ENCODE measurements at places on chromosomes 7 and 10.

- no peak for DNase-seq
Observed at GRCh38 chr7:23205909-23206767, 24.3 kb downstream of the NUP42 start.

DNA sequence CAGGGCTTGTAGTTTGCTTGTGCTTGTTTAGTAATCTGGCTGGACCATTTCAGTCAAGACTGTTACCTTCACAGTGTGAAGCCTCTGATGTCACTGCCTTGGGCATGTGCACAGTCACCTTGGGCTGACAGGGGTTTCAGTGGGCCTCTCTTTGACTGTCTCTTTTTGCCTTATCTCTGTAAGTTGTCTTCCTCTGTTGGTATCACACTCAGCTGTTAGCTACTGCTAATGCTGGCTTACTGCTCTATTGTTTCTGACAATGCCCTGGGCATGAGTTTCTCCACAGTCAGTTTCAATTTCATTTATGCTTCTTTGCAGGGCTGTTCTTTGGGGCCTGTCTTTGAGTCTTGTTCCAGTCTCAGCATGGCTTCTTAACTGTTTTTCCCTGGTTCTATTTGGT, 201.9 kb upstream of the SHH start:
- no peak for DNase-seq

DNA sequence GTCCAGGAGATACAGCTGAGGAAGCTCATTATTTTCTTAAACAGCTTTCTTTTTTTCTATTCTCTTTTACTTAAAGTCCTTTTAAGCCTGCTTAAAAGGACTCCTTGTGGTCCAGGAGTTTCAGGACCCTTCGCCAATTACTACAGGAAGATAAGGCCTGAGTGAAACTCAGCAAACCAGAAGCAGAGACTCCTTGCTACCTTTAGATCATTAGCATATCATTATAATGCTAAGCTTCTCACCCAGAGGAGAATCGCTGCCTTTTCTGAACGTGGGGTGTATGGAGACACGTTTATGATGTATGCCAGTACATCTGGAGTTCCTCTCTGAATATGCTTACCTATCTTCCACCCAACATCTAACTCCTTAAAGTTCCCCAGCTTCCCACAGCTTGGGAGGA, 47.5 kb downstream of the ANKMY2 start:
- no peak for DNase-seq

GRCh38 chr10:77201135-77202106, 436.2 kb downstream of the KCNMA1 start:
- no peak for DNase-seq

- no peak for DNase-seq
Observed at GRCh38 chr7:126605553-126605952, 647.2 kb downstream of the GRM8 start.

DNA sequence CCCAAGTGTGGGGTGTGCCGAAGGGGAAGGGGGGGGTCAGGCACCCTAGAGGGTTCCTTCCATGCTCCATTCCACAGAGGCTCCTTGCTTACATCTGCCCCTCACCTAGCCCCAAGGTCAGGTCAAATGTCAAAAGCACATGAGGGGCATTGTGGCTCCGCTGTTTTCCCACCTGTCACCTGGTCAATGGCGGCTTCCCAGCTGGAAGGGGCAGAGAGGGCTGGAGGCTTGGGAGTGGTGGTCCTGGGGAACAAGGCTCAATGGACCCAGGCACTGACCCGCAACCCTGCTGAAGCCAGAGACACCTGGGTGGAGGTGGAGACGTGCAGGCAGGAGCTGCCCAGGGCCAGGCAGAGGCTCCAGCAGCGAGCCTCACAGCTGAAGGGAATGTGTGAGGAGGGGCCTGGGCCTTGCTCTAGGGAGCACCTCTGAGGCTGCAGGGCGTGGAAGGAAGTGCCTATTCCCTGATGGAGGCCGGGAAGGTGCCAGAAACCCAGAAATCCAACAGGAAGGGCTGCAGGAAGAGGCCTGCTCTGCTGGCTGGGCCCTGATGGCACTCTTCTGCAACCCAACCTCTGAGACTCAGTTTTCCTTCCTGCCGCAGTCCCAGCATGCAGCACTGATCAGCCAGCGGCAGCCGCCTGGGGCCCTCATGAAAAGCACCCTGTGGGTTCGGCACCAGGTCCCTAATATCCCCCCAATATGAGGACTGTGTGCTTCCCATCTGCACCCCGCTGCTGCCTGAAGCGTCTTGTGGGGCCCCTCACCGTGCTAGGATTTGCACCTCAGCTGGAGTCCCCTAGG, 16.0 kb downstream of the RASGEF1A start:
- peak; percentile 74 for DNase-seq

DNA sequence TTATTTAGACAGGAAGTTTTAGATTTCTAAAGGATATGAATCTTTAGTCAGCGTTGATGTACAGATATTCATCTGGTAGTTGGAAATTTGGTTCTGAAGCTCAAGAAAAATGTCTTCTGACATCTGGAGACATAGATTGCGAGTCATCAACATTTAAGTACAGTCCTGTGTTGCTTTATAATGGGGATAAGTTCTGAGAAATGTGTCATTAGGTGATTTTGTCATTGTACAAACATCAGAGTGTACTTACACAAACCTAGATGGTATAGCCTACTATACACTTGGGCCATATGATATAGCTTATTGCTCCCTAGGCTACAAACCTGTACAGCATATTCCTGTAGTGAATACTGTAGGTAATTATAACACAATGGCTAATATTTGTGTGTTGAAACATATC, 49.6 kb upstream of the UBN2 start:
- no peak for DNase-seq

GRCh38 chr7:151232091-151232916, at the start of gene CHPF2:
TSS of gene CHPF2 (plus strand) at chr7:151232483. CDS start at chr7:151234012, 1,529 bp downstream.
- DNase-seq, result peak; percentile 98

DNA sequence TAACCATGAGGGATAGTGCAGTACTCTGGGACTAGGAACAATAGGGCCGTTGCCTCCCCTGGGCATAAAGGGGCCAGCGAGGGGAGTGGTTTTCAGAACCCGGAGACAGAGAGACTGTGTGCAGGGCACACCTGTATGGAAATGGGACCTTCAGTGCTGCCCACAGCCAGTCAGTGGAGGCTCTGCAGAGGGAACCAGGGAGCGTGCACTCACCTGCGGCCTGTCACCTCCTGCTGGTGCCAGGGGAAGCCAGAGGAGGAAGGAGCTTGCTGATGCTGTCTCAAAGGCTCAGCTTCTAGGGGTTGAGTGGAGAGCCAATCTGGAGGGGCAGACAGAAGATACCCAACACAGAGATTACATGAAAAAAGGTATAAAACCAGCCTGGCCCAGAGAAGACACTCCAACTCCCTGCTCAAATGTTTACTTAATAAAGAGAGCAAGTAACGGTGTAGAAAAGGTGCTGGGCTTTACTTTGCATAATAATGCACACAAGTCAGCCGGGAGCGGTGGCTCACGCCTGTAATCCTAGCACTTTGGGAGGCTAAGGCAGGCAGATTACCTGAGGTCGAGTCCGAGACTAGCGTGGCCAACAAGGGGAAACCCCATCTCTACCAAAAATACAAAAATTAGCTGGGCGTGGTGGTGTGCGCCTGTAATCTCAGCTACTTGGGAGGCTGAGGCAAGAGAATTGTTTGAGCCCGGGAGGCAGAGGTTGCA, 35.5 kb upstream of the WAPL start:
- DNase-seq, result no peak

GRCh38 chr7:148607151-148607661, 16.6 kb downstream of the C7orf33 start:
- DNase-seq, result no peak

DNA sequence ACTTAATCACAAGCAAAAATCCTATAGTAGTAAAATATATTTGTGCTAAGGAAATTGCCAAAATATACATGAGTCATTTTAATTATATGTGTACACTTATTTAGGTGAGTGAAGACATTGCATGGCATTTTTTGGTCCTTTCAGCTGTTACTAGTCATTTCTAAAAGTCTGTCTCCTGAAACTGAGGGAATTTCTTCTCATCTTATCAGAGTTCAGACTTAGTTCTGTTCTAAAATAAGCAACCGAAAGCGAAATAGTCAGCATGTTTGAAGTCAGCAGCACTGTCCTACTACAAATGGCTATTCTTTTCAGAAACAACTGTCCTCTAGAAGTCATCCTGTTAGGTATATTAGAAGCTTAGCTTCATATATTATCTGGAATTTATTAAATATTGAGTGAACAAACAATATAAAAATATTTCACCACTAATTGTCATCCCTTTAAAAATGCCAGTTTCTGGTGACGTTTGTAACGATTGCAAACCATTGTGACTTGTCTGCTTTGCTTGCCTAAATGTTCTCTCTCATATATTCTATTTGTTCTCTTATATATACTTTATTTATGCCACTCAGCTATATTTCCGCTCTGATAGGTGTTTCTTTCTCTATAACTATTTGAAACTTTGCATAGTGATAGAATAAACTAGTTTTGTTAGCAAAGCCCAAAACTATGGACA, 227.4 kb upstream of the KAT6B start:
- DNase-seq, result no peak

DNA sequence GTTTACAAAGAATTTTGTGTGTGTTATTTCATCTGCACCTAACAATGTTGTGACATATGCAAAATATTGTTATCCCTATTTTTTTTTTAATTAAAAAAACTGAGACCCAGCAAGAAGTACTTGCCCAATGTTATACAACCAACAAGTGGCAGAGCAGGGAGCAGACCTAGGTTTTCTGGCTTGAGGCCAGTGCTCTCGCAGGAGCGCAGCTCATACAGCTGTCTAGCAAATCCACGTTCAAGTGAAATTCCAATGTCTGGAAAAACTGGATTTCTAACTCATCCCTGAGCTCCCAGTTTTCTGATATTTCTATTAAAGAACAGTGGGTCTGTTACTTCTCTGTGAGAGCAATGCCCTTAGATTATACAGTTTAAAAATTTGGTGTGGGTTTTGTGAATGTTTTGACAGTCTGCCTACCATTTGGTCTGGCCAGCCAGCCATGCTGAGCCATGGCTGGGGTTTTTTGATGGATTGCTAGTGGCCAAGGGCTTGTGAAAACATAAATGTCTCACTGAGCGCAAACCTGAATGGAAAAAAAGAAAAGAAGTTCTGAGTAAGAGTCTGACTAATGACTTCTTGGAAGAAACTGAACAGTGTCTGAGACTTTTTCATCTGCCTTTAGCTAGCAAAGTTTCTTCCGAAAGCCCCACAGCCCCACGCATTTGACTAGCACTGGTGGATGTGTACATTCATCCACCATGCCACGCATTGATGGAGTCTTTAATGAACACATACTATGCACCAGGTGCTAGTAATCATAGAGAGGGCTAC, 15.4 kb upstream of the PRF1 start:
- DNase-seq, result no peak

DNA sequence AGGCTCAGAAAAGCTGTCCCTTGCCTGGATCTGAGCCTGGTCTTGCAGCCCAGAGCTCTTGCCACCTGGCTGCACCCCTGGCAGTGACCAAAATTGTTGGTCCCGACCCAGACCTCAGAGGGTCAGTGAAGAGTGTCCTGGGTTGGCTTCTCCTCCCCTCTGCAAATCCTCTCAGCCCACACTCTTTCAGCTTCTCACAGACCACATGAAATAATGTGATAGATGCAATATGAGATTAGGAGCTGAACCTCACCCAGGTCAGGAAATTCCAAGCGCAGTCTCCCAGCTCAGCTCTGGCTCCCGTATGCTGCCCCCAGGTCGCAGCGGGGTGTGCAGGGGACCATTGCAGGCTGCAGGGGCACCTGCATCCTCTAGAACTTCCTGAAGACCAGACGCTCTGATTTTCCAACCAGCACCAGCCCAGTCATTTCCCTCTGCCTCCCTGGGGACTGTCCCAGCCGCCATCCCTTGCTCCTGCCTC, 19.6 kb upstream of the RET start:
- no peak for DNase-seq

DNA sequence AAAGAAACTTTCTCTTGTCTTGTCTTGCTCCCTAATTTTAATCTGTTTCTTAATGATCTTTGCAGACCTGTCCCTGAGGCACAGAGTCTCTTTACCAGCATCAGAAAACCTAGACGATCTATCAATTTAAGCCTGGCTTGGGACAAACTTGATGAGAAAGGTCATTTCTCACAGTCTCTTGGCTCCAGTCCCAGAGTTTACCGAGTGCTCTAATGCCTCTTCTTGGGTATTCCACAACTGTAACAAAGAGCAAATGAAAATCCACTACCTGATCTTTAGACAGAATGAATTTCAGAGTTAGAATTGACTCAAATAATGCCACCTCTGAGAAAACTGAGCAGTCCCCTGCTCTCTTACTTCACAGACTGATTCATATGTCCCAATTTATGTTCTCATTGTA, 106.4 kb upstream of the DNAJB12 start:
- no peak for DNase-seq

DNA sequence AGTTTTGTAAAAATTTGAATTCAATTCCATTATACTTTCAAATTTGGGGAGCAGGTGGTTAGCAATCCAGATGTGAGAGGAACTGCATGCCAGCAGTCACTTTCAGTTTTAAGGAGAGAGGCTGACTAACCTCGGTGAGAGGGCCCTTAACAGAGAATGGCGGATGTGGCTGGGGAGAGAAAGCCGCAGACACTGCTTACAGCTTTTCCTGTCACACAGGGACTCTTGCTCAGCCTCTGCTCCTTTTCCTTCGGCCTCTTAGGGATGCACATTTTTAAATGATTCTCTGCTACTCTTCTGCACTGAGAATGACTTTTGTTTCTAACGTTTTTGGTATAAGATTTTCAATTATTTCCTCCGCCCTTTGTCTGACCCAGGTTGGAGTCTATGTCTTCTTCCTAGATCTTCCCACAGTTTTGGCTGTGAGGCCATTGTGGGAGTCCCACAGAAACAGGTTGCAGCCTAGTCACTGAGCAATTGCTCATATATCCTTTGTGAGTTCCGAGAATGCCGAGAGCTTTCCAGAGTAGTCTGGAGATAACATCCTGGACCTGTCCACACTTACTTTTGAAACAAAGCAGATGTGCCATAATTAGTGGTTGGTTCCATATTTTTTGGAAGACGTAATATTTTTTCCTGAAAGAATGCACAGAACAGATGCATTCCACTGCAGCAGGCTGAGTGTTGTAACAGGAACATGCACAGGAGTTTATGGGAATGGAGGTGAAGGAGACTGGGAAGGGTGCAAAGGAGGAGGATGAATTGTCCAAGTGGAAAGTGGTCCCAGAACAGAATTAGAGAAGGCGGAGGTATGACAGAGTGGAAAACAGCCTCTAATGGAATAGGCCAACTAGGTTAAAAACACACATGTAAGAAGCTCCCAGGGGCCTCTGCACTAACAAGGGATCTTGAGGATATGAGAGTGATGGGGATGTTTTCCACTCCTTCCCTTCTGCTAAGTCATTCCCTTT, 168.0 kb upstream of the ZNF32 start:
- DNase-seq, result no peak
